SK-MEL-5 (cell line): ENCODE measurements at places on chromosomes 2 and 18.

- DNase-seq: no peak
These were observed 193.5 kb downstream of the SS18 start for GRCh38 chr18:25896956-25897355.

DNA sequence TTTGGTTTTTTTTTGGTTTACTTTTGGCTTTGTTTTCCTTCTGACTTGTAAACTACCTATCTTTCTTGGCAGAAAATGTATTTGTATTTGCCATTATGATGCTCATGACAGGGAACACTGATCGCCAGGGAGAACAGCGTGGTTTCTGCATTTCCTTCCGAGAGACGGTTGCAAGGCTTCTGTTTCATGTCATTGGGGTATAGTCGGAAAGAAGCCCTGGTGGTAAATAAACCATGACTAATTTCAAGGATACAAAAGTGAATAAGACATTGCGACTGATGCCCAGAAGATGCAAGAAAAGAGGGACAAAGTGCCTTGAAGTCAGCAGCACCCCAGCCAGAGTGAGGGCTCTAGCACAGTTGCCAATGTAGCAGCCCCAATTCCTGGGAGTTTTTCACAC, 4.2 kb upstream of the CAPN14 start:
- no peak for DNase-seq

- DNase-seq: no peak
These were observed 516.7 kb downstream of the TXNL1 start for GRCh38 chr18:56121669-56122068.

GRCh38 chr18:39318462-39318861, 1752.9 kb upstream of the CELF4 start:
- DNase-seq: no peak

GRCh38 chr2:223005496-223005895, 46.5 kb upstream of the KCNE4 start:
- no peak for DNase-seq

GRCh38 chr2:205857520-205858237, 175.4 kb downstream of the NRP2 start:
- no peak for DNase-seq

GRCh38 chr18:24534271-24534670, 73.8 kb downstream of the HRH4 start:
- no peak for DNase-seq

DNA sequence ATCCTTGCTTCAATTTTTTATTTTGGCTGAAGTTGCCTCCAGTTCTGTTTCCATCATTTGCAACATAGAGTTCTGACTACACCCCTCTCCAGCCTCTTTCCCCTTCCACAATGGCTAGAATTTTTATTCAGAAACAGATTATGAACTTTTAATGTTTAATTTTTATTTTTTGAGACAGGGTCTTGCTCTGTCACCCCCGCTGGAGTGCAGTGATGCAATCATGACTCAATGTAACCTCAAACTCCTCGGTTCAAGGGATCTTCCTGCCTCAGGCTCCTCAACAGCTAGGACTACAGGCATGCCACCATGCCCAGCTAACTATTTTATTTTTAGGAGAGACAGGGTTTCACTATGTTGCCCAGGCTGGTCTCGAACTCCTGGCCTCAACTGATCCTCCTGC, 2.8 kb downstream of the NTSR2 start:
- DNase-seq: no peak

DNA sequence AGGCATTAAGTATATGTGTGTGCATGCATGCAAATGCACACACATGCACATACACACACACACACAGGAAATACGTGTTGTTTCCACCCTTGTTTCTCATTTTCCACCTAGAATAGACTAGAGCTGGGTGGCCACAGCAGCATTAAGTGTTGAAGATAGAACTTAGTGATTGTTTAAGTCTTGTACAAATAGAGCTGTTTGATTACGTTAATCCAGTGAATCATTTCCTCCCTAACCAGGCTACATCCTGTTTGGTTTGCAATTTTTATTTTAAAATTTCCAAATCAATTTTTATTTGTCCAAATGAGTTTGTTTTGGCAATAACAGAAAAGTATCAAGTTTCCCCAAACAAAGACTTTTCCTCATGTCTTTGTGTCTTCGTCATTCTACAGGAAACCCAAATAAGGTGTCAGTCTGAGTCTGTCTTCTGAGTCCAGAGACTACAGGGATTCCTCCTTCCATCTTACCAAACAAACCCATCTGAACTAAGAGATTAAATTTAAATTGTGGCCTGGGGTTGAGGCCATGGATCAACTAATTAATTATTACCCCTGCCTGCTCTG, 74.6 kb upstream of the GALNT5 start:
- no peak for DNase-seq

DNA sequence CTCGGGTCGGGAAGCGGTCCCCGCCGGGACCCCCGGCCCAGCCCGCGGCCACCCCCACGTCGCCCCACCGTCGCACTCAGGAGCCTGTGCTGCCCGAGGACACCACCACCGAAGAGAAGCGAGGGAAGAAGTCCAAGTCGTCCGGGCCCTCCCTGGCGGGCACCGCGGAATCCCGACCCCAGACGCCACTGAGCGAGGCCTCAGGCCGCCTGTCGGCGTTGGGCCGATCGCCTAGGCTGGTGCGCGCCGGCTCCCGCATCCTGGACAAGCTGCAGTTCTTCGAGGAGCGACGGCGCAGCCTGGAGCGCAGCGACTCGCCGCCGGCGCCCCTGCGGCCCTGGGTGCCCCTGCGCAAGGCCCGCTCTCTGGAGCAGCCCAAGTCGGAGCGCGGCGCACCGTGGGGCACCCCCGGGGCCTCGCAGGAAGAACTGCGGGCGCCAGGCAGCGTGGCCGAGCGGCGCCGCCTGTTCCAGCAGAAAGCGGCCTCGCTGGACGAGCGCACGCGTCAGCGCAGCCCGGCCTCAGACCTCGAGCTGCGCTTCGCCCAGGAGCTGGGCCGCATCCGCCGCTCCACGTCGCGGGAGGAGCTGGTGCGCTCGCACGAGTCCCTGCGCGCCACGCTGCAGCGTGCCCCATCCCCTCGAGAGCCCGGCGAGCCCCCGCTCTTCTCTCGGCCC, 13.6 kb downstream of the SPEG start:
- no peak for DNase-seq

- DNase-seq: no peak
These were observed 81.4 kb downstream of the CDCA7 start for GRCh38 chr2:173436088-173436487.

DNA sequence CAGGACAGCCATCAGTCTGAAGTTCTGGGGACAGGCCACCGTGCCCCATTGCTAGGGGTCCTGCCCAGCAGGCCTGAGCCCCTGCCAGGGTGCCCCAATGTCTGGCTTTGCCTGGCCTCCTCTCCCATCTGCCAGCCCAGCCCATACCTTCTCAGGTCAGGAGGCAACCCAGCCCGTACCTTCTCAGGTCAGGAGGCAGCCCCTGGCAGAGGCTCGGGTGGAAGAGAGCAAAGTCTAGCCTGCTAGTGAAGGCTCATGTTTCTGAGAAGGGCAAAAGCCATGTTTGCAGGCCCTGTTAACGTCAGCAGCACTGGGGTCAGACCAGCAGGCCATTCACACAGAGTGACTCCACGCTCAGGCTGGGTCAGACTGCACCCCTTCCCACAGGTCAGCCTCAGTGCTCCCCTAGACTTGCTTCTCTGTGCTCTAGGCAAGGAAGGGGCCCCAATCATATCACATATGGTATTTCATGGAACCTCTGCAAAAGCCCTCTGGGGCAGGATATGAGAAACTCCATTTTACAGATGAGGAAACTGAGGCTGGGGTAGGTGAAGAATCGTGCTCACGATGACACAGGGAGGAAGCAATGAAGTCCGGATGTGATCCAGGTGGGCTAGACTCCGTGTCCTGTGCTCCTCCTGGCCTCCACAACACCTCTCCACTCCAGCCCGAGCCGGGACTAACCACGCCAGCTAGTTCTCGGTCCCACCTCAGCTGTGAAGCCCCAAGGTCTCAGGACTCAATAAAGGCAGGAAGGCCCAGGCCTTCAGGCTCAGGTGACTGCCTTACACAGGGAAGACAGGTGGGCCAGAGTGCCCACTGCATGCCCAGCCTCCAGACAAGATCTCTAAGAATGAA, 9.5 kb downstream of the SDC1 start:
- no peak for DNase-seq

- DNase-seq: no peak
These were observed 80.0 kb upstream of the ZNF532 start for GRCh38 chr18:58784601-58785137.

GRCh38 chr2:105183555-105184323, 57.8 kb upstream of the GPR45 start:
- no peak for DNase-seq

DNA sequence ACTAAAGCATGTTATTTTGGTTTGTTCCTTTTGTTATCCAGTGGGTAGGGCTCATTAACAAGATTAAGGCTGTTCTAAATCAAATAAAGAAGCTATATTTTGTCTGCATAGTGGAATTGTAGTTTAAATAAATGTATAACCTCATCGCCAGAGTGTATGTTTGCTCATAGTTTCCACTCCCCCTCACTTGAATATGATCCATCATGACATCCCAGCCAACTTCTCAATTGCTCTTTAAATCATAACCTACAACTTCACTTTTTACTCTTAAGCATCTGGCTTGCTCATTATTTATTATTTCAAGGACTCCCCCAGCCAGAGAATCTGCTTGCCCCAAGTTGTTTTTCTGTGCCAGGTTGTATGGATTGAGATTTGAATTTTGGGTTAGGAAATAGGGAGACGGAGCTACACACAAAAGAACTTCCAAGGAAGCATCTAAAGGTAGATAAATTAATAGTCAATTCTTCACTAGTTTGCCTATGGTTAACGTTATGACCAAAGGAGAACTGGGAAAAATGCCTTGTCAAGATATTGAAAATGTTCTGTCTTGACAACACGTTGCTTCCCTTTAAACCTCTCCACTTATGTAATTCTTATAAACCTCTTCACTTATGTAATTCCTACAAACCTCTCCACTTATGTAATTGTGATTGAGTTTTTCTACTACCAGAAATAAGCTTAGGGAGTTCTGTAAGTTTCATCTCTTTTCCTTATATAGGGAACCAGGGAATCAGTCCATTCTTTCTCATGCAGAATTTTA, 55.4 kb upstream of the UPP2 start:
- DNase-seq: no peak

DNA sequence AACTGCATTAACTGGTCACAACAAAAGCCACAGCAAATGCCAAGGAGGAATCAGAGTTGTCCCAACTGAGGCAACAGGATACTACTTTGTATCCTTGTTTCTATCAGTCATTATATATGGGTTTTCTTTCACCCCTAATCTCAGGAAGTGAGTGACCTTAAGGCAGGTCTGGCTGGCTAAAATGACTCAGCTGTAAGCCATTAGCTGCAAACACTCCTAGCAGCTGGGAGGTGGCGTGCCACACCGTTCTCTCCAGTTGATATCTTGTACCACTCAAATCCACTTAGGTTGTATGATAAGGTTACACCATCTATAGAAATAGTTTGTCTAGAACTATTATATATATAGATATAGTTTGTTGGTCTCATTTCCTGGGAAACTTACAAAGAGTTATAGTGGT, 171.1 kb upstream of the MC4R start:
- DNase-seq: no peak

DNA sequence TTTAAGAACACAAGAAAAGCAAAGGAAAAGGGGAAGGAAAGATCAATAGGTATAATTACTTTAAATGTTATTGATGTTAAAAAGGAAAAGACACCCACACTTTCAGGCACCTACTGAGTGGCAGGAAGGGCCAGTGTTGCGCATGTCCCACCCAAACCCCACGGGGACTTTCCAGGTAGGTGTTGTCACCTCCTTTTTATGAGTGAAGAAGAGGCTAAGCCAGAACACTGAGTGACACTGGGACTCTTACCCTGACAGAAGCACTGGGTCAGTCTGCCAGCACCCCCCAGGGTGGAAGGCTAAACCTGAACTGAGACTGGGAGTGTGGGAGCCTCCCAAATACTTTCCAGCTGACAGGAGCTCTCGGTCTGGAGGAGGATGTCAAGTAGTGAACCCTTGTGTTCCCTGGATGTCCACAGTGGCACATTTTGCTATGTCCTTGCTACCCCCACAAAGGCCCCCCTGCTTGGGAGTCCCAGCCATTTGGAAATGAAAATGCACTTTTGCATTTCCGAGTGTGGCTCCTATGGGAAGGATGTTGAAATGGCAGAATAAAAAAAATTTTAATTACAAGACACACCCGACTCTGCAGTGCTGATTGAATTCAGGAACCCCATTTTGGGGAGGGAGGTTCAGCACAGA, 90.9 kb upstream of the SMAD2 start:
- DNase-seq: no peak

DNA sequence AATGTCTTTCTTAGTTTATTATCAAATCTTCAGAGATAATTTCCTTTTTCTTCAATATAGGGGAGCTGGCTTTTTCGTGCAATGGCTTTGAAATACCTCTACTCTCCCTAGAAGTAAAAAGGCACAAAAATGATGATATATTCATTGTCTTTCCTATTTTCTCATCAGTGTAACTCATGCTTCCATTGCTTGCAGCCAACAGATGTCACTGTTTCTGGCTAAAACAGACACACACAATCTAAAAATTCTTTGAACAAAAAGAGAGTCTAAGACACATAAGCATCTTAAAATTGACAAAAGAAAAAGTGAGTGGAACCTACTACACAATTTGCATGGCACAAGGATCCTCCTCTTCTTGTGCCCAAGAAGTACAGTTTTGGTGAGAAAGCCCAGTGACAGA, 448.7 kb upstream of the VRK2 start:
- DNase-seq: peak; percentile 15

GRCh38 chr2:156189584-156189983, 142.9 kb downstream of the NR4A2 start:
- DNase-seq: no peak

GRCh38 chr18:13227910-13228309, 9.3 kb downstream of the LDLRAD4 start:
- DNase-seq: no peak

- DNase-seq: no peak
These were observed 184.8 kb downstream of the LNPK start for GRCh38 chr2:175817221-175817620.
